Mesothelial cell of epicardium (in vitro differentiated cells): ENCODE measurements at places on chromosomes 16 and 17.

- H3K4me1 ChIP-seq = peaks cover 10% of the 10 kb centered on the region
- H3K27ac ChIP-seq = no peak overlapping the region
- H3K36me3 ChIP-seq = peaks cover 31% of the 10 kb centered on the region
These were observed 113.8 kb upstream of the CHMP6 start for GRCh38 chr17:80877729-80878303.

- H3K27me3 ChIP-seq = no peaks in the 10 kb centered on the region
- H3K4me3 ChIP-seq = no peak overlapping the region
- no peaks in the 10 kb centered on the region for H3K36me3 ChIP-seq
These were observed 15.1 kb upstream of the MAP2K3 start for GRCh38 chr17:21269394-21269793.

DNA sequence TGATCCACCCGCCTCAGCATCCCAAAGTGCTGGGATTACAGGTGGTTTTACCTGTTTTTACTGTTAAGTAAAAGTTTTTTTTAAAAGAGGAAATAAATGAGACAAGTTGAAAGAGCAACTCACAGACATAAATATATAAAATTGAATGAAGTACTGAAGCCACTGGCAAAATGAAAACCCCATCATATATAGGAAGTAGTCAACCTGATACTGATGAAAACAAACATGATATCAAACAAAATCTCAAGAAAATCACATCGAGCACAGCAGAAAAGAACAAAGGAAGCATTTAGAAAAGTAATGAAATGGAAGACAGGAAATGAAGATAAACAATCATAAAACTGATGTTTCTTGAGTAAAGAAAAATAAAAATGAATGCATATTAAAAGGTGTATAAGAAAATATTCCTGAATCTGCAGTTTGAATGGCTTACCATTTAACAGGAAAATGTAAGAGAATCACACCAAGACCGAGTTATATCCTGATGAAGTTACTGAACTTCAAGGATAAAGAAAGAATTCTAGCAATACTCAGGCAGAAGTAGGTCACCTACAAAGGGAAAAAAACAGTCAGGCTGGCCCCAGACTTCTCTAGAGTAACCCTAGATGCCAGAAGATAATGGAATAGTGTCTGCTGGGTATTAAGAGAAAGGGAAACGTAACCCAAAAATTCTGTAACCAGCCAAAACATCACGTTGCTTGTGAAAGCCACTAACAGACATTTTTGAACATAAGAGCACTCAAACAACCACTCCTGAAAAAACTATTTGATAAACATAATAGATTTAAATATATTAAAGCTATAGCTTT is 31.5 kb downstream of the UBE2G1 start:
- peaks cover 1% of the 10 kb centered on the region for H3K36me3 ChIP-seq
- H3K27me3 ChIP-seq = no peaks in the 10 kb centered on the region
- H3K4me1 ChIP-seq = peaks cover 38% of the 10 kb centered on the region
- peak overlapping the region; percentile 41 for H3K27ac ChIP-seq
- no peak overlapping the region for H3K4me3 ChIP-seq

GRCh38 chr17:55177159-55177854 is 87.5 kb upstream of the HLF start:
- peaks cover 13% of the 10 kb centered on the region for H3K4me1 ChIP-seq
- no peaks in the 10 kb centered on the region for H3K27me3 ChIP-seq
- no peak overlapping the region for H3K27ac ChIP-seq

GRCh38 chr16:53826658-53827057 is 122.7 kb downstream of the FTO start:
- no peak overlapping the region for H3K27ac ChIP-seq
- H3K27me3 ChIP-seq = no peaks in the 10 kb centered on the region

DNA sequence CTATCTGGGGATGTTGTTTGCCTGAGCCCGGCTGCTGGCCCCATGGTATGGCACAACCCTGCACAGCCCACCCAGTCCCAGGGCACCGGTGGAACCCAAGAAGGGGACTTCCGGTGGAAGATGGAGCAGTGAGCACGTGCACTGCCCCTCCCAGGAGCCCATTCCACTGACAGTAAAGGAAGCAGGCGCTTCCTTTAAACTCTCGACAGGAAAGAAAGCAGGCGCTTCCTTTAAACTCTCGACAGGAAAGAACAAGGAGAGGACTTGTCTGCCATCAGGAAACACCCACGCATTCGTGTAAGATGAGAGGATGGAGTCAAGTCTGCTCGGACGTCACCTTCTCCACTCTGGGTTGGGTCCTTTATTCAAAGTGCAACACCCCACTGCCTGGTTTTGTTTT is 53.7 kb downstream of the IL21R start:
- DNase-seq = no peak
- H3K4me1 ChIP-seq = peaks cover 6% of the 10 kb centered on the region
- no peak overlapping the region for H3K4me3 ChIP-seq
- H3K36me3 ChIP-seq = peaks cover 6% of the 10 kb centered on the region
- no peak overlapping the region for H3K27ac ChIP-seq

DNA sequence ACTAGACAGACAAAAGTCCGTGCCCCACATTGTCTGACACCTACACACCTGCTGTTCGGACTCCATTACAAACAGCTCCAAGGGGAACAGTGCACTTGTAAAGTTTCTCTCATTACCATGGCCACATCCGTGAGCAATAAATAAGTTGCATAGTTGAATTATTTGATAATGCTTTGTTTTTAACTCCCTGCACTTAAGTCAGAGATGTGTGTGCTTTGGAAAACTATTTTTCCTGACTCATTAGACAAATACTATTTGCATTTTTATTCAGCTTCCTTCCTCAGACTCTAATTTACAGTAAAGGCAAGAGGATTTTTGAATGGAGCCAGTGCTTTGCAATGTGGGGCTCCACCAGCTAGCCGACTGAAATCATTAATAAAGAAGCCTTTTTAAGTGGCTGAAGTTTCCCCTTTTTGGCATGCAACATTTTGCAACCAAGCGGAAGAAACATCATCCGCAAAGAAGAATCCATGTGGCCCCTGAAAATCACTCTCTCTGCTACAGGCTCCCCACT is 6.5 kb upstream of the CCL2 start:
- H3K4me3 ChIP-seq = no peak overlapping the region
- H3K27me3 ChIP-seq = peaks cover 3% of the 10 kb centered on the region
- no peaks in the 10 kb centered on the region for H3K36me3 ChIP-seq

GRCh38 chr17:34360601-34361270 is 2.3 kb downstream of the CCL1 start:
- H3K36me3 ChIP-seq = no peaks in the 10 kb centered on the region
- peaks cover 56% of the 10 kb centered on the region for H3K27me3 ChIP-seq
- H3K4me3 ChIP-seq = no peak overlapping the region
- no peak overlapping the region for H3K27ac ChIP-seq

GRCh38 chr16:60271025-60271771 is 1537.1 kb upstream of the GOT2 start:
- no peak overlapping the region for H3K4me3 ChIP-seq
- no peak for DNase-seq
- H3K4me1 ChIP-seq = peaks cover 36% of the 10 kb centered on the region

- H3K4me3 ChIP-seq = no peak overlapping the region
- no peak for DNase-seq
- H3K4me1 ChIP-seq = peaks cover 5% of the 10 kb centered on the region
- H3K27me3 ChIP-seq = no peaks in the 10 kb centered on the region
These were observed 175.7 kb downstream of the PARN start for GRCh38 chr16:14454391-14454790.

- no peak overlapping the region for H3K4me3 ChIP-seq
- no peak for DNase-seq
- peaks cover 60% of the 10 kb centered on the region for H3K27me3 ChIP-seq
These were observed 259.4 kb upstream of the IRX3 start for GRCh38 chr16:54545854-54546511.

DNA sequence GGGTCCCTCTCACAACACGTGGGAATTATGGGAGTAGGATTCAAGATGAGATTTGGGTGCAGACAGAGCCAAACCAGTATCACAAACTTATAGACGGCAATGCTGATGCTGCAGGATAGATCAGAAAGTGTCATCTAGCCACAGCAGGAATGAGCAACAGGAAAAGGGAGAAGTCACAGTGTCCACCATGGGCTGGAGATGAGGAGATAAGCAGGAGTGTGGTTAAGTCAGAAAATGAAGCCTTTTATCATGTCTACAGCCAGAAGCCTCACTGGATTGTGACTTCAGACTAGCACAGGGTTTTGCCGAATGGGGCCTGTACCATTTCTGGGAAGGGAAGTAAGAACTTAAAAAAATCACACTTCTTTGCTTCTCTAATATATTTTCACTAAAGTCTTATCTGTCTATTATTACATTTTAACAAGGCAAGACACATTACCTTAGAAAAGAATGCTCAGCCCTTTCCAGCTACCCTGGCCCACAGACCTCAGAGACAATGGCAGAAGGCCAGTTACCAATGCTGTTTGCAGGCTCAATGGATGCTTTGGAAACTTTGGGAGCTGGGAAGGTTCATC is 490.2 kb upstream of the SALL1 start:
- no peaks in the 10 kb centered on the region for H3K36me3 ChIP-seq
- peaks cover 46% of the 10 kb centered on the region for H3K27me3 ChIP-seq
- H3K4me3 ChIP-seq = no peak overlapping the region
- H3K27ac ChIP-seq = no peak overlapping the region
- no peak for DNase-seq
- peaks cover 5% of the 10 kb centered on the region for H3K4me1 ChIP-seq

DNA sequence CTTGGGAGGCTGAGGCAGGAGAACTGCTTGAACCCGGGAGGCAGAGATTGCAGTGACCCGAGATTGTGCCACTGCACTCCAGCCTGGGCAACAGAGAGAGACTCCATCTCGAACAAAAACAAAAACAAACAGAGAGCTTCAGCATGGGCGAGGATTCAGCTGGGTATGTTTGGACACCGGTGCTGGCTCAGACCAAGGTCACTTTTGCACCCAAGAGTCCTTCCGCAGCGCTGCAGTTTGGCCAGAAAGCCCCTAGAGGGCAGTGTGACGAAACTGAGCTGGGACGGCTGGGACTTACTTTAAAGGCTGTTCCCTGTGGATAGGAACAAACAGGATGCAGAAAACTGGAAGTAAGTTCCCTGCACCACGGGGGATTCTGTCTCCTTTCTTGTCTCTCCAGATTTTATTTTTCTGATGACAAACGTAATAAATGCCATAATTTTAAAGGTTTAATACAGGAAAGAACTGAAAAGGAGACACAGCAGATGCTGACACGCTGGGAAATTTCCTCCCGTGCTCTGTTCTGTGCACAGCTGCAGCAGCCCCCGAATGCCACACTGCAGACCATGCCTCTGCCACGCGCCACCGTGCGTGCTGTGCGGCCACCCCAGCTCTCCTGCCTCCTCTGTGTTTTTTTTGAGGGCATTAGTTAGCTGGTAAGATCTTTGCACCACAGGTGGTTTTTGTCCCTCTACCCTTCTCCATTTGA is 25.2 kb upstream of the USP36 start:
- H3K27me3 ChIP-seq = no peaks in the 10 kb centered on the region
- no peak overlapping the region for H3K27ac ChIP-seq
- H3K4me1 ChIP-seq = no peaks in the 10 kb centered on the region
- H3K36me3 ChIP-seq = peaks cover 35% of the 10 kb centered on the region

- peaks cover 6% of the 10 kb centered on the region for H3K4me1 ChIP-seq
- peaks cover 14% of the 10 kb centered on the region for H3K36me3 ChIP-seq
- no peak overlapping the region for H3K4me3 ChIP-seq
- peak overlapping the region; percentile 85 for H3K27ac ChIP-seq
- H3K27me3 ChIP-seq = no peaks in the 10 kb centered on the region
These were observed 43.7 kb downstream of the USP22 start for GRCh38 chr17:20999044-20999573.

DNA sequence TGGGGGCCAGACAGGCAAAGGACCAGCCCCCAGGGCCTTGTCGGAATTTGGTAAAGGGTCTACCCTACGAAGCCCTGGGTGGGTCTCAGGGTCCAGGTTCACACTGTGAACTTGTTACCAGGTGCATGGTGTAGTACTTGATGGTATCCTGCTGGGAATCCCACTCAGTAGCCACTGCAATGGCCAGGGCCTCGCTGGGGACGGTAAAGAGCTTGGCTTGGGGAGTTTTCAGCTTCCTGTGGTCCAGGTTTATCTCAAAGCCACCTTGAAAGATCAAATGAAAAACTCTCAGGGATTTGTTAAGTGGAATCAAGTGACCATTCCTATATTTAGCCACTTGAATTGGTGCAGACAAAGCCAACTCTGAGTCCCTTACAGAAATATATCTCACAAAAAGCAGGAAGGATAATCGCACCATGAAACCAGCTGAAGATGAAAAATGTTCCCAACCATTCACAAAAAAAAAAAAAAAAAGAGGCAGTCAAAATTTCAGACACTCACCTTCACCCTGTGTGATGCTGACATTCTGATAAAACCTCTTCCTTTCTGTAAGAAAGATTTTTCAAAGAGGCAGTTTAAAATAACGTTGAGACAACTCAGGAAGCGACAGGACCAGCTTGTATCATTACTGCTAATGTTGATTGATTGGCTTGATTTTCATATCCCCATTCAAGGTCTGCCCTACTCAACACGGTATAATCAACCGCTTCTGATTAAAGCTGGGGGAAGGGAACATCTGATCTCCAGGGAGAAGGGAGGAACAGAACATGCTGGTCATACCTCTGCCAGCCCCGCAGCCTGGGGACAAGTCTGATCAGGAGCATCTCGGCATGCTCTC is 10.6 kb downstream of the ATPAF2 start:
- no peaks in the 10 kb centered on the region for H3K27me3 ChIP-seq
- peak overlapping the region; percentile 84 for H3K27ac ChIP-seq
- peaks cover 27% of the 10 kb centered on the region for H3K4me1 ChIP-seq

GRCh38 chr17:78785663-78786057 is 3.6 kb upstream of the CYTH1 start:
- H3K36me3 ChIP-seq = peaks cover 8% of the 10 kb centered on the region
- no peak for DNase-seq
- H3K4me3 ChIP-seq = no peak overlapping the region
- no peak overlapping the region for H3K27ac ChIP-seq
- peaks cover 20% of the 10 kb centered on the region for H3K4me1 ChIP-seq

GRCh38 chr17:78974635-78975591 is 4.8 kb downstream of the LGALS3BP start:
- peaks cover 6% of the 10 kb centered on the region for H3K36me3 ChIP-seq
- peaks cover 51% of the 10 kb centered on the region for H3K4me1 ChIP-seq
- no peaks in the 10 kb centered on the region for H3K27me3 ChIP-seq
- no peak for DNase-seq
- peak overlapping the region; percentile 5 for H3K4me3 ChIP-seq

DNA sequence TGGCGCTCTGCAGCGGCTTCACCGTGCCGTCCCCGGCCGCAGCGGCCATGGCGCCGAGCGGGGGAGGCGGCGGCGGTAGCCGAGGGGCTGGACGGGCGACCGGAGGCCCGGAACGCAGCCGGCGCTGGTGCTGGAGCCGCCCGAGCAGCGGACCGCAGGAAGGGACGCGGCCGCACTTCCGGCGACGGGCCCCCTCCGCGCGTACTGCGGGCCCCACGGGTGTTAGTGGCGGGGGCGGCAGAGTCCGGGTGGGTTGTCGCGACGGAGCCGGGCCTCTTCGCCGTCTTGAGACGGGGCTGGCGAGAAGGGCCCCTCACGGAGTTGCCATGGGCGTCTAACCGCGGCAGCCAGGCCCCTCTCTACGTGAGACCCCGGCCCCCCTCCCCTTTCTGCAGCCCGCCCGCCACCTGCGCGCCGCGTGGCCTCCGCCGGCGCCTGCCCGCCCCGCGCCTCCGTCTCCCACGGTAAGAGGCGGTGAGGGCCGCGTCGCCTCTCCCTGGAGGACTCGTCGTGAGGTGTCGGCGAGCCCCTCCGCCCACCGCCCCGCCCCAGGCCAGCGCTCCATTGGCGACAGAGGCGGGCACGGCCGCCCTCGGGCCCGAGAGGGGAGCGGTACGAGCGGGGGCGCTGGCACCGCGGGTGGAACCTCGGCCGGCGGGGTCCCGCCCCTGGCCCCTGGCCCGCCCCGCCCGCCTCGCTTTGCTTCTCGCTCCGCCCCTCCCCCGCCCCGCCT is at the start of the genes VPS9D1 and ZNF276:
TSS of gene VPS9D1 (minus strand) at position 86 of the 733 bp plus-strand sequence. CDS start at position 49, 37 bp downstream.
TSS of gene ZNF276 (plus strand) at position 725 of the 733 bp plus-strand sequence. CDS start 104 bp downstream, outside the sequence.
- peak; percentile 68 for DNase-seq
- H3K27me3 ChIP-seq = no peaks in the 10 kb centered on the region
- peak within 1 kb of the TSS; percentile 56 for H3K27ac ChIP-seq
- H3K4me1 ChIP-seq = peaks cover 16% of the 10 kb centered on the region
- H3K36me3 ChIP-seq = peaks cover 15% of the 10 kb centered on the region
